ENCODE measurements at places on chromosomes 7 and 10.

DNA sequence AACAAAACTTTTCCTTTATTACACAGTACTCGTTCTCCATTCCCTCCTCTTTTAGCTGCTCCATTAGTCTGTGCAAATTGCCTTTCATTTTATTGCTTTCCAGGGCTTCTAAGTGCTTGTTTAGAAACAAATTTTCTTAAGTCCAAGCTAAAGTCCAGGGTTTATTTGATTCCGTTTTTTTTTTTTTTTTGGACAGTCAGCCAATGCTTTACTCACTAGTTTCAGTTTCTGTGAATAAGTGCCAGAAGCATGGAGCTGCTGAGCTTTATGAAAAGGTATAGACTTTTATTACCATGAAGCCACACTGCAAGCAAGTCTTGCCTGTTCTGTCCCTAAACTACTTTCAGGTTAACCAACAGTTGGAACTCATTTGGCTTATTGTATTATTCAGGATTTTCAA lies 455.0 kb downstream of the GFRA1 start:
- no peak for DNase-seq

- DNase-seq, result no peak
These were observed 59.7 kb downstream of the HIP1 start for GRCh38 chr7:75679060-75679459.

- no peak for DNase-seq
These were observed 52.2 kb upstream of the SEC61G start for GRCh38 chr7:54811041-54811845.

DNA sequence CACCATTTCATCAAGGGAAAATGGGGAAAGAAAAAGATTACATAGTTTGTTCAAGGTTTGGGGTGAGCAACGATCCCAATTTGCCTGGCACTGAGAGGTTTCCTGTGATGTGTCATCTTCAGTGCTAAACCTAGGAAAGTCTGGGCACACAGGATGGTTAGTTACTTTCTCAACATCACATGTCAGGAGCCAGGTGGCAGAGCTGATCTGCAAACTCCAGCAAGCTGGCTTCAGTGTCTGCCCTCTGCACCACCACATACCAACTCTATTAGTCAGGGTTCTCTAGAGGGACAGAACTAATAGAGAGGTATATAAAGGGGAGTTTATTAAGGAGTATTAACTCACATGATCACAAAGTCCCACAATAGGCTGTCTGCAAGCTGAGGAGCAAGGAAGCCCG lies 11.3 kb downstream of the ADAM12 start:
- DNase-seq, result no peak

DNA sequence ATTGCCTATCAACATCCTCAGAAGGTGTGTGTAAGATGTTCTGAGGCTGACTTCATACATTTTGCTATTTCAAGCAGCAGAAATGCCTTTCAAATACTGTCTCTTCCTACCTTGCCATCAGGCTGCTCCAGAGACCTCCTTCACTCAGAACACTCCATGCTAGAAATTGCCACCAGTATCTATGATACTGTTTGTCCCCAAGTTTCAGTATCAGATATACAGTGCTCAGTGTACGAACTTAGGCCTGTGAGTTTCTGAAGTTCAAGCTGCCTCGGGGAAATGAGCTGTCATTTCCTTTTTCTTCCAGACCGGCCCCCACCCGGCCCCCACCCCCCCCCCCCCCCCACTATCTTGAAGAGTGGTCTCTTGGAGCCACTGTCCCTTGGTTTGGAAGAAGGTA lies 373.4 kb upstream of the CHRM2 start:
- no peak for DNase-seq

GRCh38 chr7:53541475-53541874 lies 506.0 kb downstream of the POM121L12 start:
- no peak for DNase-seq
